ENCODE measurements at places on chromosomes 1 and 21.

DNA sequence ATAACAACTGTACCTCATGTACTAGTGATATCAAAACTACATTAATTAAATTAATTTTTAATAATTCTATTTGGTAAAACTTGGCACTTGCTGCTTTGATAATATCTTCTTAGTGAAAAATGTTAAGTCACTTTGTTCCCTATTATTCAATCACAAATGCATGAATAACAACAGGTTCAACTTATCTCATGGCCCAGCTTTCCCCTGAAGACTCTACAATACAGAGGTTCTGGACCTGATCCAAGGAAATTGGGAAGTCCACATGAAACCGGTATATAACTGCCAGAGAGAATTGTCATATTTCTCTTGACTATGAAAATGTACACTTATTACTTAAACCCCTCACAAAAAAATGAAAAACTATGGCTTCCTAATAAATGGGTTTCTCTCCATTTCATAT, 33.9 kb upstream of the PTPRC start:
- no peak for DNase-seq

DNA sequence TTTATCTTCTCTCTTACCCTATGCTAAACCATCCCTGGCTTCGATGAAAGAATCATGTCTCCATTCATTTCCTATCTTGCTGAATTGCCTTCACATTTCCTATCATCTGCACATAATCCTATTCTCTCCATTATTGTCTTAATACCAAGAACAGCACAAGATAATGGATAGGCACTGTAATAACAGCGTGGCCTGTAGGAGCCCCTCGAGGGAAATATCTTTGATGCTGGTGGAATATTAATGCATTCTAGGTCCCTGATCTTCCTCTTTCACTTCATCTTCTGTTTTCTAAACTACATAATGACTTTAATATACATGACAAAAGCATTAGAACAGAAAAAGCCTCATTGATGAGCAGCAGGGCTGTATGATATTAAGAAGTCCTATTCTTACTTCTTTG, 720.6 kb downstream of the RWDD3 start:
- DNase-seq = no peak

DNA sequence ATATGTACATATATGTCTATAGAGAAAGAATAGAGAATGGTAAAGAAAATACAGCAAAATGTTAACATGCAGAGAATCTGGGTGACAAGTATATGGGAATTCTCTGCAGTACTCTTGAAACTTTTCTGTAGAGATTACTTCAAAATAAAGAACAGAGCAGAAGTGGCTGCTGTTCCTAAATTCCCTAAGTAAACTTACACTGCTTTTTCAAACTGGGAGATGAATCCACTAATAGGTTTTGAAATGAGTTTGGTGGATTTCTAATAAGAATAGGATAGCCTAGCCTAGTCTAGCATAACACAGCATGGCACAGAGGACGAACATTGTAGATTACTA, 450 bp upstream of the CR2 start:
- DNase-seq = no peak

- DNase-seq = no peak
Observed at GRCh38 chr1:230340526-230341161, 85.5 kb downstream of the PGBD5 start.

DNA sequence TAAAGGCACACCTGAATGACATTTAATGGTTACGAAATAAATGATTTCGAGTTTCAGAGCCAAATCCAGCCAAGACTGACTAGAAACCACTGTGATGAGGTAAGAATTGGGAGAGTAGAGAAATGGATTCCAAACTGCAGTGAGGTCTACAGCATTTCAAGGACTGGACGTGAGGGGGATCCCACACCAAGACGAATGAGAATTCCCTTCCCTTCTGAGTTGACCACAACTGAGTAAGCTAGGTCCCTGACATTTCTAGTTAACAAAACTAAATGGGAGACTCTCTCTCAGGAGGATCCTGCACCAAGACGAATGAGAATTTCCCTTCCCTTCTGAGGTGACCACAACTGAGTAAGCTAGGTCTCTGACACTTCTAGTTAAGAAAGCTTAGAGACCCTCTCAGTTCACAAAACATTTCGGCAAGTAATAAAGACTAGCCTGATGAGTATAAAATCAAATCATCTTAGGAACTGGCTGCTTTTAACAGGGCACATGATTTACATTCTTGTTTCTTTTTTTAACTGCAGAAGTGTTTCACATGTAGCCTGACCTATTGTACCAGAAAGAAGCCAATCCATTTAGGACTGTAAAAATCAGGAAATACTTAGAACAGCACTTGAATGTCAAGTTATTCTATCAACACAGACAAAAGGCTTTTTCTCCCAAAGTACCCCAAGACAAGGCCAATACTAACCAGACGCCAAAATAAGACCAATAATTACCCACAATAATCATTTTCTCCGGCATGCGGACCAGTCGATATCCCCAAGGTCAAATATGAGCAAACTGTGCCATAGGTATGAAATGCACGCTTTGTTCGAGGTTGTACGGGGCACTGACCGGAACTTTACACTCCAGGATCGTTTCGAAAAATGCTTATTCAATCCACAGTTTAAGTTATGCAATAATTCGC, 1.4 kb upstream of the SPATA1 start:
- no peak for DNase-seq

- DNase-seq = no peak
Observed at GRCh38 chr21:39610703-39611102, 2.0 kb upstream of the B3GALT5 start.

All from brain pericyte (primary cell).